CD4-positive, alpha-beta memory T cell (primary cell): ENCODE measurements at places on chromosomes 11 and 22. TPM values are rescaled to one million over a fixed set of nuclear protein-coding genes. Genes with fewer than 3 reads are reported as not detected.

VWA5A gene
- 7.2 TPM for total RNA-seq

CALCA gene
- total RNA-seq, result not detected

GRCh38 chr11:124538019-124538418, 5.4 kb downstream of the OR8B12 start:
- no peak overlapping the region for H3K4me3 ChIP-seq
- H3K27me3 ChIP-seq, result no peaks in the 10 kb centered on the region
- H3K36me3 ChIP-seq, result no peaks in the 10 kb centered on the region
- no peak overlapping the region for H3K27ac ChIP-seq
- H3K4me1 ChIP-seq, result no peaks in the 10 kb centered on the region

DNA sequence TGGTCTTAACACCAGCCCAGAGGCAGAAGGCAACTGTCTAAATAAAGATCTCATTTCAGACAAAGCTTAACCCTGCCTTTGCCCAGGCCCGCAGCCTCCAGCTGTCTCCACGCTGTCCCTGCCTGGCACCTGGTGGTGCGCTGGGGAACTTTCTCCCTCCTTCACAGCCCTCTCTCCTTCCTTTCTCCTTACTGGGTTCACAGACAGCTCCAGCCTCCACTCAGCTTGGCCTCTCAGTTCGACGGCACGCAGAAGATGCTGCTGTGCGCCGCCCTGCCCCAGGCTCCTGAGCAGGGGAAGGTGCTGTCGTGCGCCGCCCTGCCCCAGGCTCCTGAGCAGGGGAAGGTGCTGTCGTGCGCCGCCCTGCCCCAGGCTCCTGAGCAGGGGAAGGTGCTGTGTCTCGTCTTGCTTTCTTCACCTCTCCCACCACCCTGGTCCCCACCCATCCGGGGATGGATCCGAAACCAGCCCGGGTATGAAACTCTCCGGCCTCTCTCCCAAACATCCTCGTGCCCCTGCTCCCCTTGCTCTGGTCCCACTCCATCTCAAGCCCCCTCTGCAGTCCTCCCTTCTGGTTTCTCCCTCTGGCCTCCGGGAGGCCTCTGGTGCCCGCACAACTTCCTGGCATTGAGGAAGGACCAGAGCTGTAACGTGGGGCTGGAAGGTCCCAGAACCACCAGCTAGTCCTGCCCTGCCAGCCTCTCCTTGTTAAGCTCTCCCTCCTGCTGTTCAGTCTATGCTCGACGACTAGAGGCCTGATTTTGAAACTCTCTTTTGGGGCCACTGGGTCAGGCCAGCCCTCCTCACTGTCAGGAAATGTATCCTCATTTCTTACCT, 22.9 kb upstream of the JAM3 start:
- H3K27ac ChIP-seq, result no peak overlapping the region
- no peaks in the 10 kb centered on the region for H3K36me3 ChIP-seq
- no peaks in the 10 kb centered on the region for H3K27me3 ChIP-seq
- no peak overlapping the region for H3K4me3 ChIP-seq

DNA sequence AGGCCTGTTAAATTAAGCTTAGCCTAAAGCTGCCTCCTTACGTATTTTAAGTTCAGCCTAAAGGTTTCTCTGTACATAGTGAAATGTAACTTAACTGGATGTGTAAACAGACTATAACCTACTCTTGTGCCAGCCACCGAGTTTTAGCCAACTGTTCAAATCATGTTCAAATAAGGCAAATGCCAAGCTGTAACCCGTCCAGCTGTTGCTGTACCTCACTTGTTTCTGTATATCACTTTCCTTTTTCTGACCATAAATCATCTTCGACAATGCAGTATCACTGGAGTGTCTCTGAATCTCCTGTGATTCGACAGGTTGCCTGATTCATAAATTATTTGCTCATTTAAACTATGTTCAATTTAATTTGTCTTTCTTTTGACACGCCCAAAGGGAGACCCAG, 4.0 kb upstream of the PLAAT5 start:
- no peak overlapping the region for H3K4me3 ChIP-seq
- H3K4me1 ChIP-seq, result peaks cover 13% of the 10 kb centered on the region
- H3K27ac ChIP-seq, result no peak overlapping the region
- H3K36me3 ChIP-seq, result no peaks in the 10 kb centered on the region
- no peaks in the 10 kb centered on the region for H3K27me3 ChIP-seq

C11orf86 gene
- total RNA-seq, result not detected

PRODH gene
- 0.23 TPM for total RNA-seq

- H3K36me3 ChIP-seq, result no peaks in the 10 kb centered on the region
- DNase-seq, result no peak
- no peak overlapping the region for H3K27ac ChIP-seq
- H3K27me3 ChIP-seq, result no peaks in the 10 kb centered on the region
- no peak overlapping the region for H3K4me3 ChIP-seq
Observed at GRCh38 chr22:48649031-48649430, 1178.6 kb downstream of the BRD1 start.

- H3K27me3 ChIP-seq, result no peaks in the 10 kb centered on the region
- H3K4me1 ChIP-seq, result peaks cover 25% of the 10 kb centered on the region
- H3K4me3 ChIP-seq, result no peak overlapping the region
- H3K27ac ChIP-seq, result no peak overlapping the region
Observed at GRCh38 chr11:33895752-33896137, 3.9 kb upstream of the LMO2 start.

PIWIL4 gene
- total RNA-seq, result 1.3 TPM

DNA sequence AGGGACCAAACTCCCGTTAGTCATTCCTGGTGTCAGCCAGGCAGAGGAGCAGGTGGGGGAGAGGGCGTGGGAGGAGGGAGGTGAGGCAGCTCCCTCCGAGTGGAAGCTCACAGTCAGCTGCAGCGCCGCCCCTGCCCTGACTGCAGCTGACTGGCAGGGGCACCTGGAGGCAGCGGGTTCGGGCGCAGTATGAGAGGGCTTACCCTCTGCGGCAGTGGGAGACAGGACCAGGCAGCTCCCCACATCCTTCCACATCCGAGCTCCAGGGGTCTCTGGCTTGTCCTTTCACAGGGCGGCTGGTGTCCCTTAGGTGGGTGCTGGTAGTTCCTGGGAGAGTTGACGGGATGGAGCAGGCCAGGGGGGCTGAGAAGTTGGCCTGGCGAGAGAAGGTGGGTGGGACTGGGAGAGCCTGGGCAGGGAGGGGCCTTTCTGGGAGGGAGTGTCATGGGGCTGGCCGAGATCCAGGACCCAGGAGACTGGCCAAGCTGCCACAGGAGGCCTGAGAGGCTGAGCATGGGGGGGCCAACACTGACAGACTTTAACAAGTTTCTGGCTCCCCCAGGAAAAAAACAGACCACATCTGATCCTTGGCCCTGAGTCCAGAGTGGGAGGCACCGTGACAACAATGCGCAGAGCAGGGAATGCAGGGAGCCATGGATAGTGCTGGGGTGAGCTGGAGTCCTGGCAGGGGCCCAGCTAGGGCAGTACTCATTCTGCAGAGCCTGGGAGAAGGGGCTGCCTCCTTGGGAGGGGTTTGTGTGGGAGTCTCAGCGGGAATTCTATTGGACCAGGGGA, 4.9 kb downstream of the ADORA2A start:
- no peak for DNase-seq
- H3K4me1 ChIP-seq, result peaks cover 97% of the 10 kb centered on the region
- H3K4me3 ChIP-seq, result no peak overlapping the region
- H3K27ac ChIP-seq, result peak overlapping the region; percentile 59
- H3K36me3 ChIP-seq, result peaks cover 24% of the 10 kb centered on the region
- no peaks in the 10 kb centered on the region for H3K27me3 ChIP-seq

DNA sequence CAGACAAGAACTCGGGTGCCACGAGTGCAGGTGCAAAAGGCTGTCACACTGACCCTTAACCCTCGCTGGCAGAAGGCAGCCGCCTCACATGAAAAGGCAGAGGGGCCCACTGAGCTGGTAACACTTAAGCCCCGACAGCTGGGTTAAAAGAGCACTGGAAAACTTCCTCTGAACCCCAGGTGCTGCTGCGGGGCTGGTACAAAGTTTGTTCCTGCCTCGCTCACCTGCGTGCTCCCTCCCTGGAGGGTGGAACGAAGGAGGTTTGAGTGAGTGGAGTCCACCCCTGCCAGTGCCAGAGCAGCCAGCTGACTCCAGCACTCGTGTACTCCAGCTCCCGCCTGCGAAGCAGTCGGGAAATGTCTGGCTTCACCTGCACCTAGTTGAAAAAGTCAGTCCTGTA, 12.6 kb downstream of the SULT4A1 start:
- no peak overlapping the region for H3K4me3 ChIP-seq
- no peak for DNase-seq
- H3K27me3 ChIP-seq, result no peaks in the 10 kb centered on the region
- H3K4me1 ChIP-seq, result no peaks in the 10 kb centered on the region
- H3K36me3 ChIP-seq, result no peaks in the 10 kb centered on the region
- H3K27ac ChIP-seq, result no peak overlapping the region

GRCh38 chr11:34492806-34493414, 20.7 kb downstream of the ELF5 start:
- H3K4me1 ChIP-seq, result no peaks in the 10 kb centered on the region
- no peak overlapping the region for H3K27ac ChIP-seq
- peak; percentile 15 for DNase-seq
- H3K27me3 ChIP-seq, result no peaks in the 10 kb centered on the region
- H3K4me3 ChIP-seq, result no peak overlapping the region

NFAM1 gene
- 0.55 TPM for total RNA-seq

C11orf87 gene
- not detected for total RNA-seq

DNA sequence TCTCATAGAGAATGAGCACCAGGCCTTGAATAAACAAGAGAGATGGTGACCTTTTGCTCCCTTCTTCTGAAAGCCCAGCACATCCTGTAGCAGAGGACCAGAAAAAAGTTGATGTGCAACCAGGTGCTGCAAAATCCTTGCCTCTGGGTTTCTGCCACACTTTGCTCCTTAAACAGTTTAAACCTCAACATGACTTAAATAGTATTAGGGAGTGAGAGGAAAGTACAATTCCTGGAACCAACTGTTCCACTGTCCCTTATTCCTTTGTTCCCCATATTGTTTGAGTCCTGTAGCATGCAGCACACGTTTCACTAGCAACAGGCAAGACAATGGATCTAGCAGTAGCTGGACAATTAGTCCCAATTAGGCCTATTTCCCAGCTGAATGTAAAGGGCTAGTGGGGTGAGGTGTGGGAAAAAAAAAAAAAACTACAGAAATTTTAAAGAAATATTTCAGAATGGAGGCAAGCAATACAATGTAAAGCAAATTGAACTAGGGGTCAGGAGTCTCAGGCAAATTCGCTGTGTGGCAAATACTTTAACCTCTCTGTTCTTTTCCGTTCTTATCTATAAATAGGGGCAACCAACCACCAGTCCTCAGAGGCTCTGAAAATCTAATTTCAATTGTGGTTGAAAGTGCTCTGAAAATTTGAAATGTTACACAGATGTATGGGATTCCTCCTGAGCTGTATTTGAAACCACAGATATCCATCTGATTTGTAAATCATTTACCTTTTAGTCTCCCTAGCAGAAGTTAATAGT, 6.6 kb downstream of the MPPED2 start:
- no peaks in the 10 kb centered on the region for H3K4me1 ChIP-seq
- DNase-seq, result no peak
- H3K36me3 ChIP-seq, result no peaks in the 10 kb centered on the region
- no peak overlapping the region for H3K4me3 ChIP-seq

GRCh38 chr11:8213376-8213775, 44.6 kb upstream of the RIC3 start:
- DNase-seq, result no peak
- H3K4me1 ChIP-seq, result no peaks in the 10 kb centered on the region
- H3K27me3 ChIP-seq, result no peaks in the 10 kb centered on the region
- no peak overlapping the region for H3K4me3 ChIP-seq
- no peak overlapping the region for H3K27ac ChIP-seq

DNA sequence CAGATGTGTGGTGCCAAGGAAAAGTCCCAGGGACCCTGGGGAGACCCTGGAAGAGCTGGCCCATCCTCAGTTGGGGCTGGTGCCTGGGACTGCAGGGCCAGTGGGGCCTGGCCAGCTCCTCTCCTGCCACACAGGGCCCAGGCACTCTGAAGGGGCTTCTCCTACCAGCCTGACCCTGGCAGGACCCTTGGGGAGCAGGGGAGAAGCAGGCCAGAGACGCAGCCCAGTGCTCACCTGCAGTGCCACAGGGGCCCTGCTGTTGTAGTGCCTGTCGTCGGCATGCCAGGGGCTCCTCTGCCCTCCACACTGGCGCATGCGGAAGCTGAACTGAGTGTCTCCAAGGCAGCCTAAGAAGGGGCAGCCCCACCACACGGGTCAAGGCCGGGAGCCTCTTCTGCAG, 9.1 kb downstream of the DENND6B start:
- H3K27me3 ChIP-seq, result no peaks in the 10 kb centered on the region
- no peak overlapping the region for H3K4me3 ChIP-seq
- no peak overlapping the region for H3K27ac ChIP-seq
- peak; percentile 9 for DNase-seq
- peaks cover 19% of the 10 kb centered on the region for H3K4me1 ChIP-seq

CBY1 gene
- 30.4 TPM for total RNA-seq

DNA sequence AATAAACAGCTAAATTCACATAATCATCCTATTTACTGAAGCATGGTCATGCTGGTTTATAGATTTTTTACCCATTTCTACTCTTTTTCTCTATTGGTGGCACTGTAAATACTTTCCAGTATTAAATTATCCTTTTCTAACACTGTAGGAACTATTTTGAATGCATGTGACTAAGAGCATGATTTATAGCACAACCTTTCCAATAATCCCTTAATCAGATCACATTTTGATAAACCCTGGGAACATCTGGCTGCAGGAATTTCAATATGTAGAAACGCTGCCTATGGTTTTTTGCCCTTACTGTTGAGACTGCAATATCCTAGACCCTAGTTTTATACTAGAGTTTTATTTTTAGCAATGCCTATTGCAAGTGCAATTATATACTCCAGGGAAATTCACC, 10.7 kb downstream of the RAG1 start:
- no peak overlapping the region for H3K4me3 ChIP-seq
- no peaks in the 10 kb centered on the region for H3K4me1 ChIP-seq
- H3K36me3 ChIP-seq, result no peaks in the 10 kb centered on the region
- no peak for DNase-seq

GRCh38 chr11:95671768-95672167, 117.8 kb downstream of the FAM76B start:
- H3K27ac ChIP-seq, result no peak overlapping the region
- DNase-seq, result no peak
- H3K4me3 ChIP-seq, result no peak overlapping the region
- H3K4me1 ChIP-seq, result no peaks in the 10 kb centered on the region

- H3K4me3 ChIP-seq, result no peak overlapping the region
- no peaks in the 10 kb centered on the region for H3K36me3 ChIP-seq
- H3K4me1 ChIP-seq, result peaks cover 20% of the 10 kb centered on the region
- peak; percentile 39 for DNase-seq
- no peaks in the 10 kb centered on the region for H3K27me3 ChIP-seq
- H3K27ac ChIP-seq, result peak overlapping the region; percentile 21
Observed at GRCh38 chr11:555780-556661, 4.5 kb downstream of the LMNTD2 start.
